ENCODE measurements at places on chromosomes 4 and X.
A peak's percentile ranks its signal among the peaks of the same experiment; 100 is the strongest.

DNA sequence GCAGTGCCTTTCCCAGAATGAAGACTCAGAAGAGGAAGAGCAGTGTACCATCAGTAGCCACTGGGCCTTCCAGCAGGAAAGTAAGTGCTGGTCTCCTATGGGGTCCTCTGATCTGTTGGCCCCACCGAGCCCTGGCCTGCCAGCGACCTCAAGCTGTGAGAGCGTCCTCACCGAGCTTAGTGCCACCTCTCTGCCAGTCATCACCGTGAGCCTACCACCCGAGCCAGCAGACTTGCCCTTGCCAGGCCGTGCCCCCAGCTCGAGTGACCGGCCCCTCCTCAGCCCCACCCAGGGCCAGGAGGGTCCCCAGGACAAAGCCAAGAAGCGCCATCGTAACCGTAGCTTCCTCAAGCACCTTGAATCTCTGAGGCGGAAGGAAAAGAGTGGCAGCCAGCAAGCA, 69.7 kb downstream of the STARD8 start:
- DNase-seq, result no peak

GRCh38 chrX:116272322-116272721, 101.8 kb downstream of the AGTR2 start:
- no peak for DNase-seq

DNA sequence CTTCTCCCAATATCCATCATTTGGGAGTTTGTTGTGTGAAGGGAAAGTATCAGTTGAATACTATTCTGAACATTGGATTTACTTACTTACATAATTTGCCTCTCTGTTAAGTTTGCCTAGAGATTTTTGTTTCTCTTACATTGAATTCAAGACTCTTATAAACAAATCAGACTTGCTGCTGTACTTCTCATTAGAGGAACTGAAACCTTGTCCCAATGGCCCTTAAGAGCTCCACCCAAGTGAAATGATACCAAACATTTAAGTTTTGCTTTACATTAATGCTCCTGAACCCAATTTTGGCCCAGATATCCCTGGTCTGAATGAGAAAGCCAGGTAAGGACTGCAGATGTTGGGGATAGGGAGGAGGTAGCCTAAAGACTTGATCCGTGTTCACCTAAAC, 32.0 kb downstream of the HAND2 start:
- no peak for DNase-seq

- DNase-seq, result peak; percentile 65
These were observed 101.7 kb downstream of the CHIC2 start for GRCh38 chr4:53962516-53963225.

DNA sequence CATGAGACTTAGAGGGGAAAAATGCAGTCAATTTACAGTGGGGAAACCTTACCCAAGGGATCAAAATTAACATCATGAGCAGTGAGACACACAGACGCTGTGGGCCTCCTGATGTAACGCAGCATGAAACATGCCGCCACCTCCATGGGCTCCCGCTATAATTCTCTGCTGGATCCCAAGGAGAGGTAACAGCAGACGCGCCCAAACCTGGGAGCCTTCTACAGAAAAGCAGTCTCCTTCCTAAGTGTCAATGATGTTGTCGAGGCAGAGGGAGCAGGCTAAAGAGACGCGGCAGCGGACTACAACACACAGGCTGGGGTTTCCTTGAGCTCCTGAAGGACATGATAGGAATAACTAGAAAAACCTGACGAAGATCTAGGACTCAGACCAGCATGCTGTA, 142.3 kb downstream of the AFAP1 start:
- no peak for DNase-seq

DNA sequence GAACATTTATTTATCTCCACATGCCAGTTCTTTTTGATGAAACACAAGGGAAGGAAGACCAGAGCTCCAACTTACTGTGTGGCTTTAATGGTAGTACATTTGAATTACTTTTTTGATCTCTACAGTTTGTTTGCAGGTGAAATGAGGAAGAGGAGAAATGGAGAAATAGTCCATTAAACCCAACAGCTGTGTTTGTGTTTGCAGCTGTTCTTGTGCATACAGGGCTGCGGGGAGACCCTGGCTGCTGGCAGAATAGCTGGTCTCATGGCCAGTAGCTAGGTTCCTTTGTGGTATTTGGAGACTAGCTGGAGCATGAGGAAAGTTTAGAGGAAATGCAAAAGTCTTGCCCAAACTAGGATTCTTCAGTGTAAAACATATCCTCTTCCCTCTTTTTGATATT, 374.8 kb downstream of the GPAT3 start:
- DNase-seq, result no peak

- DNase-seq, result no peak
These were observed 44.4 kb downstream of the RAP1GDS1 start for GRCh38 chr4:98305576-98305975.

DNA sequence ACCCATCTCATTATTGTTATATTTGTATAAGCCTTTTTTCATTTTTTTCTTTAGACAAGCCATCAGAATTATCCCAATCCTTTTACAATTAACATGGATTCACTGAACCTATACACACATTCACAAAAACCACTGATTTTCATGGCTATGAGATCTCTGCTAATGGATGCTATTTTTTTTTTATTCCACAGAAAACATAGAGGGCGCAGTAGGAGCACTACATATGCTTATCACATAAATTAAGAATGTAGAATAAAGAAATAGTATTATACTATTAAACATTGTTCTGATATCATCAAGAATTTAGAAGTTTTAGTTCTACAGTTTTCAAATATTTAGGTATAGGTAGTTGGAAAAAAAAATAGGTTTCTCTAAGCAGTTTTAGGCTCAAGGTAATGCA, 1477.4 kb downstream of the ARAP2 start:
- DNase-seq, result no peak

DNA sequence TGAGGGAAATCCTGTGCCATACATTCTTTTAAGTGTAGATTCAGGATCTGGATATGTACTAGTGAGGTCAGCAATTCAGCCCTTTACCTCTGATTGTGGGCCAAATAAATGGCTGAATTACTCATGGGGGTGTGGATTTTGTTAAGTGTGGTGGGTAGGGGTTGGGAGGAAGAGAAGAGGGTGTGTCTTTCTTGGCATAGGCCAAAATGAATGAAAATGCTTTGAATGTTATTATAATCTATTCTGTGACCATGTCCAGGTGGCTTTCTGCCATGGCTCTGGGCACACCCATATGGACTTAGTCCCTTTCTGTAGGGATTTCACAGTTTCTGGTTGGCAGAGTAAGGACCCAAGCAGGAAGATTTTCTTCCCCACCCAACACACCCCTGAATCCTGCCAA, 244.3 kb downstream of the CBR4 start:
- no peak for DNase-seq

Data from cardiac muscle cell (in vitro differentiated cells and primary cell).